ENCODE measurements at places on chromosomes 16 and 17.

GRCh38 chr17:57982452-57983170 is 5.4 kb downstream of the VEZF1 start:
- DNase-seq = no peak

DNA sequence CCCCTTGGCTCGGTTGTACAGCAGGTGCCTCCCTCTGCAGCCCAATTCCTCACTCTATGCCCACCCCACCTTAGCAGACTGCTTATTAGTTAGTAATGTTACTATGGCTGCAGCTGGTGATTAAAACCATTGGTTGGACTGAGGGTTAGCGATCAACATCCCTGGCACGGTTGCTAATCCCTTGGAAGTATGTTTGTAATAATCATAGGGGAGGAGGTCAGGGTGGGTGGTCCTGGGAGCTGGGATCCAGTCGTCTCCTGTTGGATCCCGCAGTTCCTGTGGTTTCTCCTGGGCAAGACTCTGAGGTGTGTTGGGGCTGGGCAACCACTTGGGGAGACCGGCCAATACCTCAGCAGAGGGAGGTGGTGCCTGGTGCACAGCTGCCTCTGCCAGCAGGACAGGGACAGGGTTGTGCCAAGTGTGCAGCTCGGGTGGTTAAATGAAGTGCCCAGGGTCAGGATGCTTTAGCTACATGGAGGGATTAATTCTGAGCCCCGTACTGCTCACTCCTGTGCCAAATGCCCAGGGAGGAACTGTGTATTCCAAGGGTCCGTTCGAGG is 38.0 kb downstream of the FZD2 start:
- no peak for DNase-seq

DNA sequence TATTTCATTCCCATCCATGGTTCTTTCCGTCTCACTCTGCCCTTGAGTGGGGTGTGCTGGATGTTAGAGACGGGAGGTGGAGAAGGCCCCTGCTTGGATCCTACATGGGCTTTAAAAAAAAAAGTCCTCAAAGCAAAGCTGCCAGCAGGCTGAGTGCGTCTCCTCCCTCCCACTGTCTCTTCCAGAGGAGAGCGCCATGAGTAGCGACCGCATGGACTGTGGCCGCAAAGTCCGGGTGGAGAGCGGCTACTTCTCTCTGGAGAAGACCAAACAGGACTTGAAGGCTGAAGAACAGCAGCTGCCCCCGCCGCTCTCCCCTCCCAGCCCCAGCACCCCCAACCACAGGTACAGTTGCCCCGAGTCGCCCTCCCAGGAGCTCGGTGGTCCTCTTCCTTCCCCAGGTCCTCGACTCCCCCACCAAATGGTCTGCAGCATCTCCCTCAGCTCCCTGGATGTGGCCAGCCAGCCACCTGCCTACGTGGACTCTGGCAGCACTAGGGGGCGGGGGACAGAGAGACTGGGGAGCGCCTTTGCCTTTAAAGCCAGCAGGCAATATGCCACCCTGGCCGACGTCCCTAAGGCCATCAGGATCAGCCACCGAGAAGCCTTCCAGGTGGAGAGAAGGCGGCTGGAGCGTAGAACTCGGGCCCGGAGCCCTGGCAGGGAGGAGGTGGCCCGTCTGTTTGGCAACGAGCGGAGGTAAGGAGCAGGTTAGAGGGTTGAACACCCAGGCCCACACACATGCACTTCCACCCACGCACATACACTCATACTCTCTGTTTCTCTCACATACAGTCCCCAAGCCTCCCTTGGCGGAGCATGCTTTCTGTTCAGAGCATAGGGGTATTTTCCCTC is 68.2 kb downstream of the PLD6 start:
- DNase-seq = no peak

GRCh38 chr17:39095309-39095686 is 56.1 kb downstream of the PLXDC1 start:
- no peak for DNase-seq

DNA sequence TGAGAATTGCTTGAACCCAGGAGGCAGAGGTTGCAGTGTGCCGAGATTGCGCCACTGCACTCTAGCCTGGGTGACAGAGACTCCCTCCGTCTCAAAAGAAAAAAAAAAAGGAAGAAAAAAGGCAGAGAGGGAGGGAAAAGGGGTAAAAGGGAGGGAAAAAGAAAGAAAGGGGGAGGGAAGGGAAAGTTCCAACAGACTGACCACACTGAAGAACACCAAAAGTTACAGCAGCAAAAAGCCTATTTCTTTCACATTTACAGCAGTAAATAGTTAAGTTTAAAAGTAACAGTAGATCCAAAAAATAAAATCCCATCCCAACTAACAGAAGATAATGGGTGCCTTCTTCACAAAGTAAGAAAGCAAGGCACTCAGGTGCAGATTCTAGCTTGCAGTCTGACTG is 36.9 kb upstream of the C17orf78 start:
- no peak for DNase-seq

GRCh38 chr16:53052519-53053501 is at the start of gene CHD9NB:
TSS of gene CHD9NB (minus strand) at chr16:53052897. CDS start at chr16:53044158, 8,739 bp downstream.
- DNase-seq = no peak

DNA sequence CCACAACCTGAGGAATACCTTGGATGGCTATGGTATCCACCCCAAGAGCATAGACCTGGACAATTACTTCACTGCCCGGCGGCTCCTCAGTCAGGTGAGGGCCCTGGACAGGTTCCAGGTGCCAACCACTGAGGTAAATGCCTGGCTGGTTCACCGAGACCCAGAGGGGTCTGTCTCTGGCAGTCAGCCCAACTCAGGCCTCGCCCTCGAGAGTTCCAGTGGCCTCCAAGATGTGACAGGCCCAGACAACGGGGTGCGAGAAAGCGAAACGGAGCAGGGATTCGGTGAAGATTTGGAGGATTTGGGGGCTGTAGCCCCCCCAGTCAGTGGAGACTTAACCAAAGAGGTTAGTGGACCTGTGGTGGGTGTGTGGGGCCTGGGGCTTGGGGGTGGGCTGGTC is 3.1 kb downstream of the NFE2L1 start:
- DNase-seq = no peak

Measured in stimulated activated CD4-positive, alpha-beta T cell treated with anti-CD3 and anti-CD28 coated beads, Interleukin-4, amount 100 ng/mL, for 4 hours (primary cell).